ENCODE measurements at places on chromosomes 2 and 18. TPM values are rescaled to one million over a fixed set of nuclear protein-coding genes. Genes with fewer than 3 reads are reported as not detected.

DNA sequence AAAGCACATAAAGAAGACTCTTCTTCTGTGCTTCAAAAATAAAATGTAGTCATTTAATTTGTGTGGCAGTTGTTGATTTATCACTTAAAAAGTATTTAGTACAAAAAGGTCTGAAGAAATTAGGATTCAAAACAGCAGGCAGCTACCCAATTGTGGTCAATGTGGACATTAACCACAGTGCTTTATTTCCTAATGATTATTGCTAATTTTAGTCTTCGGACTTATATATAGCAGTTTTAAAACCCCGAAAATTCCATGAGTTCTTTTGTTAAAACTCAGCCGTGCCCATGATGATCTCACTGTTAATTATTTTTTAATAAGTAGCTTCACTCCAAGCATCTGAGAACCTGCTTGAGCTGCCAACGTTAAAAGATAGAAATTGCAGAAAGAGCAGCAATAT is 594.3 kb downstream of the STK39 start:
- no peak for DNase-seq

The ANKRD62 gene
- total RNA-seq: 1.2 TPM

The CHST9 gene
- 1.4 TPM for total RNA-seq

The TWIST2 gene
- 1.4 TPM for total RNA-seq

- no peak for DNase-seq
Observed at GRCh38 chr2:196480653-196481323, 158.7 kb upstream of the CCDC150 start.

DNA sequence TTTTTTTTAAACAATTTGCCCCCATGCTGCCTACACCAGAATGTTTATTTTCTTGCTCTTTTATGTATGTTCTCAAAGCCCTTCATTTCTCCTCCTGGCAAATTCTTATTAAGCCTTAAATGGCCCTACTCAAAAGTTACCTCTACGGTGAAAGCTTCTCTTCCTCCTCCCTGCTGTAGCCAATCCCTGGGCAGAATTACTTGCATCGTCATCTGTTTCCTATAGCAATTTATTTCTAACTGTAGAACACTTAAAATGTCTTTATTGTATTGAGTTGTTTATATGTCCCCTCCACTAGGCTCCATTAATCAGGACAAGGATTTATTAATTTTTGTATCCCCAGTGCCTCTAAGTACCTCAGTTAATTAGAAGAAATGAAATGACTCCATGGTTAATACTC is 2.5 kb upstream of the RAD51AP2 start:
- DNase-seq: no peak

DNA sequence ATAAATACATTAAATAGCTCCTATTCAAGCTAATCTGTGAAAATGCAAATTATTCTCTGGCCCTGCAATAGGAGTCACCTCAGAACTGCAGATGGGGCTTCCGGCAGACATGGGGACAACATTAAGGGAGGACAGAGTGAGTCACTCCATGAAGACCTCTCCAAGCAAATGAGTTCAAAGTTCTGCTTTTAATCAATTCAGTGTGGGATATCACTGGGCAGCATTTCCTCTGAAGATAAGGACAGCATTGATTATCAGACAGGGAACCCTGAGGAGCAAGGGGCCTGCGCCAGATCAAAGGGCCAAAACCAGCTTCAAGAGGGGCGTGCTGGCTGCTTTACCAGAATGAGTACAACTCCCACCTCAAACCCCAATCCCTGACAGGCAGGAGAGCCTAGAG is 356.9 kb upstream of the KLHL29 start:
- no peak for DNase-seq

GRCh38 chr2:43190311-43191052 is 35.9 kb downstream of the ZFP36L2 start:
- no peak for DNase-seq

DNA sequence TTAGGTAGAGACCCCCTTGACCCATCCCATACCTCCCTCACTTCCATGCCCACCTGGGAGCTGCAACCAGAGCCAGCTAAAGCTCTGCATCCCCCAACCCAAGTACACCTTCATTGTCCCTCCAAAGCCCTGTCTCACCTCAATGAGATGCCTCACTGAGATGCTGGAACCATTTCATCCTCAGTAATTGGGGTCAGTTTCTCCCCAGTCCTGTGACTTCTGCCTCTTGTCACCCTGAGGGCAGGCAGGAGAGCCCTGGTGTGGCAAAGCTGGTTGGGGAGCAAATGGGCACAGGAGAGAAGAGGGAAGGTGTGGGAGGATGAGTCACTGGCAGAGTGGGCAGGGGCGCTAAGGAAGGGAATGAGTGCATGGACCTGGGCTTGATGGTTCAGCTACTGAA is 27.9 kb upstream of the NT5DC4 start:
- no peak for DNase-seq

- peak; percentile 22 for DNase-seq
Observed at GRCh38 chr2:185738679-185739472, at the start of gene FSIP2. Gene FSIP2 (plus strand): TSS chr2:185738804. CDS start chr2:185738895, 91 bp downstream.

GRCh38 chr2:133675-134593 is 87.6 kb upstream of the FAM110C start:
- no peak for DNase-seq

The DSG1 gene
- not detected for total RNA-seq

The NR4A2 gene
- total RNA-seq: 9.8 TPM

- no peak for DNase-seq
Observed at GRCh38 chr2:122491011-122491410, 735.6 kb downstream of the TSN start.

DNA sequence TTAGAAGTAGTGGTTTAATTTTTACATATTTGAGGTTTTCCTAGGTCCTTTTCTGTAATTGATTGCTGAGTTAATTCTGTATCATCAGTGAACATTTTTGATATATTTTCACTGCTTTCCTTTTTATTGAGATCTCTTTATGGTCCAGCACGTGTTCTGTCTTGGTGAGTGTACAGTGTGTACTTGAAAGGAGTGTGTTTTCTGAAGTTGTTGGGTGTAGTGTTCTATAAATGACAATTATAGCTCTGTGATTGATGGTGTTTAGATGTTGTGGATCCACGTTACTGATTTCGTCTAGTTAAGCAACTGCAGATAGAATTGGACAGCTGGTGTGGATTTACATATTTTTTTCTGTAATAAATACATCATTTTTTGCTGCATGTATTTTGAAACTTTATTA is 32.7 kb downstream of the AGFG1 start:
- no peak for DNase-seq

The GPR17 gene
- 8.1 TPM for total RNA-seq

GRCh38 chr2:4674007-4674406 is 970.6 kb downstream of the DCDC2C start:
- no peak for DNase-seq

GRCh38 chr18:63002305-63002704 is 287.0 kb downstream of the PHLPP1 start:
- DNase-seq: no peak

DNA sequence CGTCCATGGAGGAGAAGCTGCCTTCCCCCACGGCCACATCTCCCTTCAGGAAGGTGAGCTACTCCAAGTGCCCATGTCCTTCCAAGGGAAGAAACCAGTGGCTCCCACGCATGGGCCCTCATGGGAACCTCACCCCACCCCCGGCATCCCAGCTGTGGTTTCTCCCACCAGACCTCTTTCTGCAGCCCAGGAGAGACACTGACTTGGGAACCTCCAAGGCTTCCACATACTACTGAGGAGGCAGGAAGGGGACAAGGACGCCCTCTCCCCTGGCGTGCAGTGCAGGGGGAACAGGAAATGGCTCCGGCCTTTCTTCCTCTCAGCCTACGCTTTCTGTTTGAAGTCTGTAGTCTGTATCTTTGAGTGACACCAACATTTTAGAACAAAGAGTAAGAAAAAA is 104.5 kb upstream of the EPC2 start:
- no peak for DNase-seq

The HOXD13 gene
- total RNA-seq: not detected

The KIAA1328 gene
- 28.7 TPM for total RNA-seq

DNA sequence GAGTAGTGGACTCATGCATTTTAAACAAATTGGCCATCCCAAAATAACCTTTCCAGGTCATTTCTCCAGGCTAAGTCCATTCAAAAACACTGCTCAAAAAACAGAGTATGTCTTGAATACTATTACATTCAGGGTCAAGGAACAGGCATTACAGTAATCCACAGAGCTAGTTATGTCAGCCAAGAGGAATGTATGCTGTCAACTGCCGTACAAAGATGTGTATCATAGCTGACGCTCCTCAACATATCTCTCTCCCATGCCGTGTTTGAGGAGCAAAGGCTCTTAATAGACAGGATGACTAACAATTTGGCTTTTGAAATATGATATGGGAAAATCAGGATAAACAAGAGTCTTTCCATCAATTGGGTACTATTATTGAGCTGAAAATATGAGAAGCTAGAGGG is 68.8 kb upstream of the KCTD1 start:
- no peak for DNase-seq

The POTEC gene
- total RNA-seq: not detected

The TTC27 gene
- total RNA-seq: 13.4 TPM

- no peak for DNase-seq
Observed at GRCh38 chr18:43680096-43680495, 402.8 kb upstream of the SYT4 start.

The ARL4C gene
- 39.2 TPM for total RNA-seq

Measured in dorsolateral prefrontal cortex (tissue), 122 donors.